ENCODE measurements at places on chromosomes 12 and 14. TPM values are rescaled to one million over a fixed set of nuclear protein-coding genes. Genes with fewer than 3 reads are reported as not detected.

DNA sequence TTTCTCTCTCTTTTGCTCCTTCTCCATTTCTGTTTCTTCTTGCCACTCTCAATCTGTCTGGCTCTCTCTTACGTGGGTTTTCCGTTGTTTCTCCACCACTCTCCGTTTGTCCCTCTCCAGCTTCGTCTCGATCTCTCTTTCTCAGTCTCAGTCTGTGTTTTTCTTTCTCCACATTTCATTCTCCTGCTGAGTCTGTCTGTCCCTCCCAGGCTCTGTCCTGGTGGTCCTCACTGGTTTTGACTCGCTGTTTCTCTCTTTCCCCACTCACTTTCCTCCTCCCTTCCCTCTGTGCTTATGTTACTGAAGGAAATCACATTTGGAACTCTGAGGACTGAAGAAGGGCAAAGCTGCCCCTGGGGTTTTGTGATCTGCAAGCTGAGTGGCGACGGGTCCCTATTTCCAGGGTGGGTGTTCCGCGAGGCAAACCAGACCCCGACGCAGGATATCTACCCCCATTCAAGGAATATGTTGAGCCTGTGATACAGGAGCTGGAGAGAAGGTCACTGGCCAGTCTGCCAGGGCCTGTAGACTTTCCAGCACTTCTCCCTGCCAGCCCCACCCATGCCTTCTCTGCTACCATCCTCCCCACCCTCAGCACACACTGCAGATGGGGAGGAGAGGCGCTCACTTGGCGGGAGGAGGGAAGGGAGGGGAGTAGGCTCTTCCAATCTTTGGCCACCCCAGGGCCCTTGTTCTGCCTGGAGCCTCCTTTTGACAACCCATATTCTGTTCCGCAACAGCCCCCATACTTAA, 102.7 kb upstream of the MAP1LC3B2 start:
- H3K27ac ChIP-seq: no peak overlapping the region
- H3K36me3 ChIP-seq: no peaks in the 10 kb centered on the region
- H3K4me3 ChIP-seq: no peak overlapping the region
- DNase-seq: no peak

DNA sequence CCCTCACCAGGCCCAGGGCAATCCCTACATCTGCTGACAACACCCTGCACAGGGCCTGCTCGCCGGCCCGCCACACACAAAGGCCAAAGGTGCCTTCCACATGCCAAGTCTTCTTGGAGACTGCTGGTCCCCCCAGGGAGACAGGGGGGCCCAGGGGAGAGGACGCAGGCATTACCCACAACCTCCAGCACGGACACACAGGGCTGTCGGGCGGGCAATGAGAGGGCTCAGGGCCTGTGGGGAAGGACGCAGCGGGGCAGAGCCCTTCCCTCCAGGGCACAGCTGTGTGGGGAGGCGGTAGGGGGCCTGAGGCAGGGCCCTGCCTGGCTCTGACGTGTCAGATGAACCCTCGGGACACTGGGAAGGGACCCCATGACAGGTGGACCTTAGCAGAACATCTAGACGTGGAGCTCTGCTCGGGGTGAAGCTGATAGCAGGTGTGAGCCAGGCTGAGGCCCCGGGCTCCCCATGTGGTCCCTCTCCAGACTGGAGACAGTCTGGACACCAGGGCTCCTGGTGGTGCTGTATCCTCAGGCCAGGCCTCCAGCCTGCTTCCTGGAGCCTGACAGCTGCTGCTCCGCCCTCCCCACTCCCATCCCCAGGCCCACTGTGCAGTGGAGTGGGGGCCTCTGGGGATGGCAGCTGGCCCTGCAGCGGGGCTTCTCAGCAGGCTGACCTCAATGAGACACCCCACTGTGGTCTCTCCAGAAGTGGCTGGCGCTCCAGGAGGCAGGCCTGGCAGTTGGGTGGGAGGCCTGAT, 31.6 kb upstream of the NUDT14 start:
- no peak overlapping the region for H3K4me3 ChIP-seq
- DNase-seq: no peak
- no peaks in the 10 kb centered on the region for H3K36me3 ChIP-seq
- H3K27ac ChIP-seq: no peak overlapping the region
- no peaks in the 10 kb centered on the region for H3K27me3 ChIP-seq

DNA sequence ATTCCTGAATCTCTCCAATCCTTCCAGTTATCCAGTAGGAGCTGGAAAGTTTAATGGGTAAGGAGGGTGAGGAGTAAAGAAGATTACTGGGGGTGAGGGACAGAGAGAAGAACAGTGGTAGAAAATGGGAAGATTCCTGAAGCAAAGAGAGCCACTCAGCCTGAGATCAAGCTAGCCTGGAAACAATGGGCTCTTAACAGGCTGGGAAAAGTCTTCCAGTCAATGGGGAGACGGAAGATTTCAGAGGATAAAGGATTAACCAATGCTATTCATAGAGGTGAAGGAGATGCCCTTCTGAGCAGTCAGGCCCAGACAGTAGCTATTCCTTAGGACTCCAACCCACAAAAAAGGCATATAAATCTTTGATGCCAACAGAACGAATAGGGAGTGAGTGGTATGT, 14.8 kb downstream of the GDF11 start:
- peaks cover 49% of the 10 kb centered on the region for H3K36me3 ChIP-seq
- DNase-seq: no peak
- no peaks in the 10 kb centered on the region for H3K4me1 ChIP-seq
- no peak overlapping the region for H3K27ac ChIP-seq

DNA sequence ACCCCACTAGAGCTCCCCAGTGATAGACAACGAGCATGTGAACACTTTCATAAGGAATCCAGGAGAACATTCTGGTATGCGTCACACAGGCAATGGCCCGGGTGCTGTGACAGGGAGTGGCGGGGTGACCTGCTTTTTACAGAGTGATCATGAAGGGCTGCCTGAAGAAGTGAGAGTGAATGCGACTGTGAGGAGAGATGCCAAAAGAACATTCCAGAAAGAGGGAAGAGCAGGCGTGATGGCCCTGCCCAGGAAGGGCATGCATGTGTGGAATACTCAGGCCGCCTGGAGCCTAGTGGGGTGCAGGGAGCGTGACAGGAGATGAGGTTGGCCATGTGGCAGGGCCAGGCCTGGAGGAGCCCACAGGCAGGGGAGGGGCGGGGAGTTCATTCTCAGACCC, 53.8 kb downstream of the FZD10 start:
- no peak for DNase-seq
- H3K27ac ChIP-seq: no peak overlapping the region
- H3K4me3 ChIP-seq: no peak overlapping the region
- no peaks in the 10 kb centered on the region for H3K27me3 ChIP-seq
- H3K36me3 ChIP-seq: no peaks in the 10 kb centered on the region

DNA sequence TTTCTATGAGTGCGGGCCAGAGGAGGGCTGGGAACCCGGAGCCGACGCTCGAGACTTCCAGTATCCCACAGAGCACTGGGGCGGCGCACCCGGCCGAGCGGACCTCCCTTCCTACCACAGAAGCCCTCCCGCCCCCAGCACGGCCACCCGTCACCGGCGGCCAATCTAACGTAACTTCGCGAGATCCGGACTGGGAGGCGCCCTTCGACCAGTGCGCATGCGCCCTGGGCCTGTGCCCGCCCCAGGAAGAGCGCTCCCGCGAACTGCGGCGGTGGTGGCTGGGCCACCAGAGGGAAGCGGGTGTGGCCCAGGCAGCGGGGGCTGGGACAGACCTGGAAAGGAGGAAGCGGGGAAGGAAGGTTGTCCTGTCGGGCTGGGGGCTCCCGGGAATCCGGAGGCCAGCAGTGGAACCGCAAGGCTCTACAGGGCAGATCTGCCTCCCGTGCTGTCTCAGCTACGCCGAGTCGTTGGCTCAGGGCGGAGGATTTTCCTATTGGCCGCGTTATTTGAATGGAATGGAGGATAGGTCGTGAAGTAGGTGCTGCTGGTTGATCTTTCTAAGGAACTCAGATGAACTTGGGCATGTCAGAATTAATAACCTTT, at the start of gene PPP1R12A:
TSS of gene PPP1R12A (minus strand) at position 77 of the 603 bp plus-strand sequence. CDS start 166 bp downstream, outside the sequence.
- H3K27ac ChIP-seq: peak within 1 kb of the TSS; percentile 85
- no peaks in the 10 kb centered on the region for H3K27me3 ChIP-seq
- peaks cover 31% of the 10 kb centered on the region for H3K4me1 ChIP-seq
- peak within 1 kb of the TSS; percentile 75 for H3K4me3 ChIP-seq

- H3K4me1 ChIP-seq: peaks cover 31% of the 10 kb centered on the region
- H3K36me3 ChIP-seq: peaks cover 4% of the 10 kb centered on the region
- peak; percentile 67 for DNase-seq
- no peaks in the 10 kb centered on the region for H3K27me3 ChIP-seq
These were observed 7.3 kb downstream of the FKBP11 start for GRCh38 chr12:48917857-48918537.

DNA sequence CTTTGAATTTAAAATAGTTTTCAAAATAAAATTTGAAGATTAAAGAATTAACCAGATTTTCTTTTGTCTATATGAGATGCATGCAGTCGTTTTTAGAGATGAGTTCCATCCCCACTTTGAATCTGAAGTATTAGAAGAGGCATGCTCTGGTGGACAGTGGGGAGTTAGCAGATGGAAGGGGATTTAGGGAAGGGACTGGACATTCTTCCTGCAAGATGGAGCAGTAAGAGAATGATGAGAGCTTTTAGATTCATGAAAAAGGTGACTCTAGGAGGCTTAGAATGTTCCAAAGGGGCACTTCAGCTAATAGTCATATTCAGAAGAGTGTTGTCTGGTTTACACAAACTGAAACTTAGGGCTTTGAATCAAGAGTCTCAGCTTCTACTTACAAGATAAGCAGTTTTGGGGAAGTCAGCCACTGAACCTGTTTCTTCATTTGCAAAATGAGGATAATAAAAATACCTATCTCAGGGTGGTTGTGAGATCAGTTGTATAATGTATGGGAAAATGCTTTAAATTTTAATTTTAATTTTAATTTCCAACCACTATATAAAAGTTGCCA, 3.7 kb downstream of the ZBTB1 start:
- no peak for DNase-seq
- H3K36me3 ChIP-seq: no peaks in the 10 kb centered on the region
- H3K27ac ChIP-seq: no peak overlapping the region
- peaks cover 66% of the 10 kb centered on the region for H3K4me1 ChIP-seq
- H3K27me3 ChIP-seq: no peaks in the 10 kb centered on the region

DNA sequence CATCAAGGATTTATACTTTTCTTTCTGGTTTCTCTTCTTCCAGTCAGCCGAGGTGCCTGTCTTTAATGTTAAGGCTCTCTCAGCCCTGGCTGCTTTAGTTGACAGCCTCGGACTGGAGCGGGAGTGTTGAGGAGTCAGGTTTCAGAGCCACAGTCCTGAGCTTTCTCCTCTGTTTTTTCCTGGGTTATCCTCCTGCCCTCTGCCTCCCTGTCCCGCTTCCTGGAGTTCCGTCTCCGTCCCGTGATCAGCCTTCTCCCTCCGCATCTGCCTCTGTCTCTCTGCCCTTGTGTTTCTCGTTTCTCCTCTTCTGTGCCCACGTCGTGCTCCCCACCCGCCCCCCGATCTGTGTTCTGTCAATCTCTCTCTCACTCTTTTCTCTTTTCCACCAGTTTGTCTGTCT, 33.0 kb downstream of the IQSEC3 start:
- peaks cover 7% of the 10 kb centered on the region for H3K4me1 ChIP-seq
- no peaks in the 10 kb centered on the region for H3K27me3 ChIP-seq
- H3K36me3 ChIP-seq: no peaks in the 10 kb centered on the region
- no peak for DNase-seq
- H3K27ac ChIP-seq: no peak overlapping the region

DNA sequence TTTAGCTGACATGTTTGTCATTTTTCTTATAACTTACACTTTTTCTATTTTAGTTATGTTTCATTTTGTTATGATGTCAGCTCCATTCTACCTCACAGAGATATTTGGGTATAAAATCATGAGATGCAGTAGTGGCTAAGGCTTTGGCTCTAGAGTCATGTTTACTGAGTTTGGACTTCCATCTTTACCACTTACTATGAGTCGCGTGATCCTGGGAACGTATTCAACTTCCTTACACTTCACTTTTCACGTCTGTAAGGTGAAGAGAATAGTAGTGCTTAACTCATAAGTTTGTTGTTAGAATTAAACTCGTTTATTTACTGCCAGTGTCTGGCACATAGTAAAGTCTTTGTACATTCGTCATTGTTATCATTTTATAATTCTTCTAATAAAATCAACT, 126.3 kb downstream of the ERC1 start:
- DNase-seq: no peak
- H3K4me3 ChIP-seq: no peak overlapping the region
- H3K27me3 ChIP-seq: no peaks in the 10 kb centered on the region
- H3K36me3 ChIP-seq: peaks cover 3% of the 10 kb centered on the region
- H3K4me1 ChIP-seq: no peaks in the 10 kb centered on the region

- no peak overlapping the region for H3K27ac ChIP-seq
- H3K27me3 ChIP-seq: no peaks in the 10 kb centered on the region
- no peak for DNase-seq
- no peaks in the 10 kb centered on the region for H3K36me3 ChIP-seq
- no peaks in the 10 kb centered on the region for H3K4me1 ChIP-seq
These were observed 5.4 kb upstream of the TAS2R46 start for GRCh38 chr12:11067514-11067913.

GRCh38 chr12:64082866-64083268, 139.2 kb downstream of the KICS2 start:
- no peaks in the 10 kb centered on the region for H3K36me3 ChIP-seq
- no peak overlapping the region for H3K4me3 ChIP-seq

DNA sequence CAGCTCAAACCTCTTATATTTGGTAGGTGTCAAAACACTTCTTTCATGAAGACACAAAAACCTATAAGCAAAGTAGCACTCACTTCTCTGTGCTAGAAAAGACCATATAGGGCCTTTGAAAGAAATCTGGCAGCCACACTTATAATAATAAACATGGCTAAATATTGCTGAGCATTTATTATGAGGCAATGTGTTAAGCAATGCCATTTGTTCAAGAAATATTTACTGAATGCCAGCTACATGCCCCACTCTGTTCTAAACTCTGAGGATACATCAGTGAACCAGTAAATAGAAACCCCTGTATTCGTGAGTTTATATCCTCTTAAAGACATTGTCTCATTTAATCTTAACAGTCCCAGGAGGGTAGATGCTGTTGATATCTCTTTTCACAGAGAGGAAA, 52.0 kb downstream of the RNFT2 start:
- no peaks in the 10 kb centered on the region for H3K36me3 ChIP-seq
- no peak overlapping the region for H3K4me3 ChIP-seq
- no peak overlapping the region for H3K27ac ChIP-seq
- H3K27me3 ChIP-seq: no peaks in the 10 kb centered on the region

GRCh38 chr12:2627076-2627834, 167.5 kb upstream of the FKBP4 start:
- no peaks in the 10 kb centered on the region for H3K27me3 ChIP-seq
- H3K4me3 ChIP-seq: no peak overlapping the region
- DNase-seq: no peak
- no peak overlapping the region for H3K27ac ChIP-seq
- no peaks in the 10 kb centered on the region for H3K4me1 ChIP-seq

- H3K27me3 ChIP-seq: no peaks in the 10 kb centered on the region
- no peak overlapping the region for H3K27ac ChIP-seq
- no peaks in the 10 kb centered on the region for H3K36me3 ChIP-seq
- DNase-seq: no peak
- H3K4me3 ChIP-seq: no peak overlapping the region
These were observed 289.5 kb upstream of the E2F7 start for GRCh38 chr12:77354766-77355362.

Gene SLC17A8
- not detected for polyA plus RNA-seq

Gene AGAP2
- polyA plus RNA-seq: 6.4 TPM

Gene GPR135
- polyA plus RNA-seq: 0.64 TPM

Gene AJUBA
- polyA plus RNA-seq: 0.64 TPM

Gene SNRPF
- 51.0 TPM for polyA plus RNA-seq

All from CD8-positive, alpha-beta memory T cell (primary cell).